ENCODE measurements at places on chromosomes 4 and X.

- H3K4me3 ChIP-seq: no peak overlapping the region
- H3K36me3 ChIP-seq: 0 out of 2 replicates have a peak, but pooled peaks cover 1% of the 10 kb centered on the region
- H3K27me3 ChIP-seq: no peaks in the 10 kb centered on the region
- H3K4me1 ChIP-seq: peaks cover 2% of the 10 kb centered on the region
Measured at GRCh38 chr4:71020611-71021010, 27.2 kb downstream of the DCK start.

- no peak for DNase-seq
- H3K36me3 ChIP-seq: no peaks in the 10 kb centered on the region
- H3K4me3 ChIP-seq: no peak overlapping the region
- no peak overlapping the region for H3K27ac ChIP-seq
- peaks cover 11% of the 10 kb centered on the region for H3K27me3 ChIP-seq
- H3K4me1 ChIP-seq: no peaks in the 10 kb centered on the region
Measured at GRCh38 chr4:5928274-5928673, 35.4 kb upstream of the CRMP1 start.

- DNase-seq: no peak
- H3K4me3 ChIP-seq: no peak overlapping the region
- H3K27me3 ChIP-seq: no peaks in the 10 kb centered on the region
- no peak overlapping the region for H3K27ac ChIP-seq
- H3K36me3 ChIP-seq: peaks cover 2% of the 10 kb centered on the region
Measured at GRCh38 chrX:56969559-56969958, 25.8 kb downstream of the SPIN3 start.

- H3K27ac ChIP-seq: no peak overlapping the region
- no peaks in the 10 kb centered on the region for H3K4me1 ChIP-seq
Measured at GRCh38 chrX:38638952-38639529, 77.7 kb downstream of the TSPAN7 start.

DNA sequence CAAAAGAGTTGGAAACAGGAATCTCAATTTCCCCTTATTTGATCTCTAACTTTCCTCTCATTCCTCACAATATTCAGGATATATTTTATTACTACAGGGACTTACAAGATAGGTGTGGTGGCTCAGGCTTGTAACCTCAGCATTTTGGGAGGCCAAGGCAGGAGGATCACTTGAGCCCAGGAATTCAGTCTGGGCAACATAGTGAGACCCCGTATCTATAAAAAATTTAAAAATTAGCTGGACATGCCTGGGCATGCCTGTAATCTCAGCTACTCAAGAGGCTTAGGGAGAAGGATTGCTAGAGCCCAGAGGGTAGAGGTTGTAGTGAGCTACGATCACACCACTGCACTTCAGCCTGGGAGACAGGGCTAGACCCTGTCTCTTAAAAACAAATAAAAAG is 200.4 kb downstream of the CAMK2D start:
- no peak overlapping the region for H3K4me3 ChIP-seq
- peak overlapping the region; percentile 54 for H3K27ac ChIP-seq
- no peaks in the 10 kb centered on the region for H3K27me3 ChIP-seq
- DNase-seq: no peak
- H3K36me3 ChIP-seq: no peaks in the 10 kb centered on the region
- peaks cover 5% of the 10 kb centered on the region for H3K4me1 ChIP-seq

All from IMR-90 (cell line).